ENCODE measurements at places on chromosomes 6 and 20.

- no peak for DNase-seq
These were observed 130.0 kb downstream of the SCP2D1 start for GRCh38 chr20:18943542-18943941.

DNA sequence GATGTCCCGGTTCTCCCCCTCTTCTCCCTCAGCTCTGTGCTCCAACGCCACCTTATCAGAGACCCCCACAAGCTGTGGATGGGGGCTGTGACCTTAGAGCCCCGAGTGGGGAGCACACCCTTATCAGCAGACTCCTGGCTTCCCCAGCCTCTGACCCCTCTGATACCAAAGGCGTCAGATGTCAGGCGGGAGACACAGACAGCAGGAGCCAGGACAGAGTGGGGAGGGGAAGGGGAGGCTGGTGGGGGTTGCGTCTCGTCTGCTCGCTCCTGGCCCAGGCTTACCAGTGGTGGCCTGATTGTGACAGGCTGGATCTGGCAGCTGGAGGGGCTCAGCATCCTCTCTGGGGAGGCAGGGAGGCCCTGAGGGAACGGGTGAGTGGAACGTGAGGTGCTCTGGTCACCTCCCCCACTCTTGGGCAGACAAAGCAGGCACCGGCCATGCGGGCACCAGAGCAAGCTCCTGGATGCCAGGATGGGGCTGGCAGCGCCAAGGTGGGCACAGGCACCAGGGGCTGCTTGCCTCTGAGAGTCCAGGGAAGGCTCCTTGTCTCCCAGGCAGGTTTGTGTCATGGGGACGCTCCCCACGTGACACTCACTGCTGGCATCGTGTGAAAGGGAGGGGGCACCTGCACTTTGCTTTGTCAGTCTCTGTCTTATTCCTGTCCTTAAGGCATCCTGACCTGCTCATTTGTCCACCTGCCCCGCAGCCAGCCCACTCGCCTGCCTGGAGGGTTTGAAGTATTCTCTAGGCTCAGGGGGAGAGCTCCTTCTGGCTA is 27.8 kb upstream of the GATA5 start:
- DNase-seq, result no peak

DNA sequence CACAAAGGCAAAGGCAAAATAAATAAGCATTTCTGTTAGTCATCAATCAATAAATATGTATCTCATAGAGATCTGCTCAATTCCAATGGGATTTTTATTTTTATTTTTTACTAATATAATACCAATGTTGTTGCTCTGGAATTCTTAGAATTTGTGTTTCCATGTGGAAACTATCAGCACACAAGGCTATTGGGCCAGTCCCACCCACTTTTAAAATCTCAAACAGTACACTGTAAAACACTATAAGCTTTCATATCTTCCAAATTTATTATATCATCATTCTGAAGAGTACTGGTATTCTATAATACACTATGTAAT is 563.8 kb upstream of the MARCKS start:
- no peak for DNase-seq

DNA sequence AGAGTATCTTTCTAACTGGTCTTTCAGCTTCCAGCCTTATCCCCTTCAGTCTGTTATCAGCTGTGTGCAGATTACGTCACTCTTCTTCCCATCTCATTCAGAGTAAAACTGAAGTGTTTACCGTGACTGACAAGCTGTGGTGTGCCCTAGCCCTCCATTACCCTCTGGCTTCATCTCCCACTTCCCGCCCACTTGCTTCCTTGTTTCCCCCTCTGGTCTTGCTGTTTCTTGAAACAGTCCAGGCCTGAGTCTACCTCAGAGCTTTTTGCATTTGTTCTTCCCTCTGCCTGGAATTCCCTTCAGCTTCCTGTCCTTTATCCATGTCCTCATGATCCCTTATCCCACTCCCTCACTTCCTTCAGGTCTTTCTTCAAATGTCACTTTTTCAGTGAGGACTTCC is 66.9 kb downstream of the CARMIL1 start:
- no peak for DNase-seq

DNA sequence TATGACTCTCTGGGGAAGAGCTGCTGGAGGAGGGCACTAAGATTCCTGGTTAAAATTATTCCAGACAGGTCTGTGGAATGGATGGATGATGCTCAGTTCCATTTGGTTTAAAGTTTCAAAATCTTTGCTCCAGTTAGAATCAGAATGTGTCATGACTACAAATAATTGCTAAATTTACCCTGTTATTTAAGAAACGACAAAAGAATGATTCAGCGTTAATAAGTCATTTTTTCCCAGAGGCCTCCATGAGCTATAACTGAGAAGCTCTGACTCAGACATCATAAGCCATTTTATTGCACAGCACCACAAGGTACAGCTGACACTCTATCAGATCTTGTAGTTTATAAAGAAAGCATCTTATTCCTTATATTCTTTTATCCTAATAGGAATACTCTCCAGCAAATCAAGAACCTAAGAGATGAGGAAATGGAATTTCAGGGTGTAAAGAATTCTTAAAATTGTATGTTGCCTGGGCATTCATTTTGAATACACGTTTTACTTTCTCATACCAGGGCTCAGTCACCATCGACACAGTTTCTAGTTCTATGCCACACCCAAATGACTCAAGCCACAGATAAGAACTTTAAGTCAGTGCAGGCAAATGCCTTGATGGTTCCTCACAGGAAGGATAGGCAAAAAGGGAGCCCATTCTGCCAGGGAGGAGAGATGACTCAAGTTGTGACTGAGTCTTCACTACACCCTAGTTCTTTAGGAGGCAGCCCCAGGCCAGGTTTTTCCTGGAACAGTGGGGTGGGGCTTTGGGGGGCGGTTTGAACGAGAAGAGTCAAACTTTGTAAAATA is 636.0 kb downstream of the MMUT start:
- no peak for DNase-seq

GRCh38 chr20:7159903-7160302 is 392.4 kb downstream of the BMP2 start:
- DNase-seq, result no peak

DNA sequence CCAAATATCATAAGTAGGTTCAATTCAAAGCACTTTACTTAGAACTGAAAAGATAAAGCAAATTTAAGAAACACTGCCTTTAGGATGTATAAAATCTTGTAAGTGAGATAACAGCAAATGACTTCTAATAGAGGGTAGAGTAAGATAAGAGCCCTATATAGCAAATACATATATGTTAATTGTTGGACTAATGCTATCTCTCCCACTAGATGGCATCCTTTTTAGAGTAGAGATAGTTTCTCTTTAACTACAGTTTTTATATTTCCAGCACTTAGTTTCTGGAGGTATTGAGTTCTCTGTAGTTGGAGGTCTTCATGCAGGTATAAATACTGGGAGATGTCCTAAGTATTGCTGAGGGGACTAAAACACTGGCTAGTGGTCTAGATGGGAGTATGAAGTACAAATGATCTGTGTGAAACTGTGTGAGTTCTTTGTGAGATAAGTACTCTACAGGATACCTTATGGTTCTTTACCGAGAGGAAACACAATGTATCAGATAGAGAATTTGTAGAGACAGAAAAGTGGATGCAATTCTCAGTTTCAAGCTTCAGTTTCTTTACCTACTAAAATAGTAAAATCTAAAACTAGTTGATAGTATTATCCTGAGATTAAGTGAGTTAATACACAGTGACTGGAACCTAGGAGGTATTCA is 399.3 kb downstream of the KHDRBS2 start:
- no peak for DNase-seq

- DNase-seq, result no peak
These were observed 19.4 kb downstream of the QRSL1 start for GRCh38 chr6:106648651-106649308.

DNA sequence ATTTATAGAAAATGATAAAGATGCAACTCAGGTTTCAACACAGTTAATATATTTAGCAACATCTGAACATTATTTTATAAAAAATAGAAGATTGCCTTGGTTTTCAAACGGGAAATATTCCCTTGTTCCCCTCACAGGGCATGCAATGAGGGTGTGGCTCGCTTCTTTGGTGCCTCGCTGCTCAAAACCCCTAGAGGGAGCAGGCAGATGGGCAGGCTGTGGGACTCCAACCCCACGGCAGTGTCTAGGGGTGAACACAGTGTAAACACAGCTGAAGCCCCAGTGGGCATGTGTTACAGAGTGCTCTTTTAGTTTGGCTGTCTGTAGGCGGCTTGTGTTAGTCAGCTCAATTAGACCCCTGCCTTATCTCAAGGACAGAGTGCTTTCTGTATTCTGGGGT is 560.8 kb upstream of the IMPG1 start:
- no peak for DNase-seq

DNA sequence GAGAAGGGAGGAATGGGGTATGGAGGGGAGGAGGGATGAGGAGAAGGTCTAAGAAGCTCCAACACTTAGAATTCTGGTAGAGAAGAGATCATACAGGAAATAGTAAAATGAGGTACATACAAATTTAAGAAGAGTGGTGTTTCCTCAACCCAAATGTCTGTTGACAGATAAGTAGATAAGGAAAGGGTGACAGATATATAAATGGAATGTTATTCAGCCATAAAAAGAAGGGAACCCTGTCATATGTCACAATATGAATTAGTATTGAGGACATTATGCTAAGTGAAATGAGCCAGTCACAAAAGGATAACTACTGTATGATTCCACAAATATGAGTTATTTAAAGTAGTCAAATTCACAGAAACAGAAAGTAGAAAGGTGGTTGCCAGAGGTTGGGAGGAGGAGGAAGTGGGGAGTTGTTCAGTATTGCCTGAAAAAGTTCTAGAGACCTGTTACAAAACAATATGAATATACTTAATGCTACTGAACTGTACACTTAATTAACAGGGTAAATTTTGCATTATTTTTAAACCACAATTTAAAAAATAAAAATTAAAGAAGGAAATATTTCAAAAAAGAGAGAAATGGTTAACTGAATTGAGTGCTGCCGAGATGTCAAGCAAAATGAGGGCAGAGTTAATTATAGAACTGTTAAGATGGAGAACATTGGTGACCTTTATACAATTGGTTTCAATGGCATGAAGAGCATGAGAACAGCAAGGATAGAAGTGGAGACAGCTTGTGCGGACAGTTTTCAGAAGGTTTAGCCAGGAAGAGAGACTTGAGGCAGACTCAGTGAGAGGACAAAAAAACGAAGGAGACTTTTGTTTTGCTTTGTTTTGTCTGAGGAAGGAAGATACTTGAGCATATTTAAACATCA is 47.6 kb upstream of the ADGRF4 start:
- no peak for DNase-seq

DNA sequence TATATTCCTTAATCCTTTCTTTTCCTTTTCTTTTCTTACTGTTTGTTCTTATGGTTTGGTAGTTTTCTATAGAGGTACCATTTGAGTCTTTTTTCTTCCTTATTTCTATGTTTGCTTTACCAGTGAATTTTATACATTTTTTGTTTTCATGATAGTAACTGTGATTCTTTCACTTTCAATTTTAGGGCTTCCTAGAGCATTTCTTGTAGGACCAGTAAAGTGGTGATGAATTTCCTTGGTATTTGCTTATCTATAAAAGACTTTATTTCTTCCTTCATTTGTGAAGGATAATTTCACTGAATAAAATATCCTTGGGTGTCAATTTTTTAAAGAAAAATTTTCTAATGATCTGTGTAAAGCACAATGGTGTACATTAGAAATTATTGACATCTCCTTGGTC is 637.4 kb downstream of the CD109 start:
- DNase-seq, result no peak

DNA sequence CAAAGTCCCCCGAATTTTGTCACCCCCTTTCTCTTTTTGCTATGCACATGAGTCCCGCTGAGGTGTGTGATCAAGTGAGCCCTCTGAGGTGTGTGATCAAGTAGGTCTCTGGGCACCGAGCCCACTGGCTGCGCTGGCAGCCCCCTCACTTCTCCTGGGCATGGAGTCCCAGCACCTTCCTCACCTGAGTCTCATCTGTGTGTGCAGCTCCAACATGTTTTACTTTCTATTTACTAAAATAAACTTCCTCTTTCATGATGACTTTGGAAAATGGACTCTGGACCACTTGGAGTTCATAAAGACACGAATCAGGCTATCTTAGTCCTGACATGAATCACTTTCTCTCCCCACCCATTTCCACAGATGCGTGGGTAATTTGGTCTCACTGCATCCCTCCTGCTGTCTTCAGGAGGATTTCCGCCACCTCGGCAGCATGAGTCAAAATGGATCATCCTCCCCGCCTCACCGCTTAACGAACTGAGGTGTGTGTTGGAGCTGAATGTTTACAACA is 39.8 kb downstream of the PRDM1 start:
- peak; percentile 49 for DNase-seq

- DNase-seq, result no peak
These were observed 18.4 kb upstream of the RAET1L start for GRCh38 chr6:150043501-150044412.

DNA sequence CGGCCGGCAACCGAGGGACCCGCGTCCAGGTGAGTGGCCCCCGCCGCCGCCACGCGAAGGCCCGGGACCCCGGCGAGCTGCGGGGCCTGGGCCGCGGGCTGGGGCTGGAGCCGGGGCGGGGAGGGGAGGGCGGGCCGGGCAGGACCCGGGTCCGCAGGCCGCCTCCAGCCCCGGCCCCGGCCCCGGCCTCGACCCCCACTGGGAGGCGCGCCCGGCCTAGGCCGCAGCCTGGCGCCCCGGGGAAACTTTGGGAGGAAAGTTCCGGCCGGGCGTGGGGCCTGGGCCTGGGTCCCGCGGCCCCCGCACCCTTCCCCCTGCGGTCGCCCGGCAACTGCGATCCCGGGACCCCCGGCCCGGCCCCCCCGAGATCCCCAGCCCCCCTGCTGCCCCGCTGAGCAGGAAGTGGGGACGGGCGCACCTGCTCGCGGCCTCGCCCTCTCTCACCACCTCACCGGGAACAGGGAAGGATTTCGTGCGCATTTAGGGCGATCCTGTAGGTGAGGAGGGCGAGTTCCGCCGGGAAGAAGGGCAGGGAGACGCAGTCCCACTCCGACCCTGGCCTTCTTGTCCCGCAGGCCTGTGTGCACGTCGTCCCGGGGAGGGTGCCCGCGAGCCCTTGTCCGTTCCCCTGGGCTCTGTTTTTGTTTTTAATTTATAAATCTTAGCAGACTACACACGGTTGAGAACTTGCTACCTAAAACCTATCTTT is 402 bp downstream of the OSBPL2 start:
- no peak for DNase-seq

All from CD4-positive, alpha-beta T cell treated with Interleukin-15 for 4 hours (primary cell).